ENCODE measurements at places on chromosomes 13 and 19. TPM values are rescaled to one million over a fixed set of nuclear protein-coding genes. Genes with fewer than 3 reads are reported as not detected.

DNA sequence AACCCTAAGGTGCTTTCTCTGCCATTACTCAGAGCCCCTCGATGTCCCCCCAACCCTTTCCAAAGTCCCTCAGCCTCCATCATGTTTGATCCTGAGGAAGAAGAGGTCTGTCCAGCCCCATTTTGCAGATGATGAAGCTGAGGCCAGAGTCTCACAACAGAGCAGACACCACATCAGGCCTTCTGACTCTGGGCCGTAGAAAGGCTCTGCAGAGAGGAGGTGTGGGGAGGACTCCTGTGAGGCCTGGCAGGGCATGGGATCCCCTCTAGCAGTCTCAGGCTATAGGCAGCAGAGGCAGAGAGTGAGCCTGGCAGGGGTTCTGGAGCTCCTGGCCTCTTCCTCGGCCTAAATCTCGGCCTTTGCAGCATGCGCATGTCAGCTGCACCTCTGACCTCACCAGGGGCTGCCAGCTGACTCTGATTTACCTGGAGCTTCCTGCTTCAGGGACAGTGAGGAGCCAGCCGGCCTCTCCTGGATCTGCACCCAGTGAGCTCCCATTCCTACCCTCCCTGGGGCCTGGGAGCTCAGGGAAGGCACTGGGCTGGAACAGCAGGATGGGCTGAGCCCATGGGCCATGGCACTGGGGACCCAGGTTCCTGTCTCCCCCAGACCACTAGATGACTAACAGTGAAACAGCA is 41.7 kb upstream of the VSTM2B start:
- ATAC-seq = no peak

DNA sequence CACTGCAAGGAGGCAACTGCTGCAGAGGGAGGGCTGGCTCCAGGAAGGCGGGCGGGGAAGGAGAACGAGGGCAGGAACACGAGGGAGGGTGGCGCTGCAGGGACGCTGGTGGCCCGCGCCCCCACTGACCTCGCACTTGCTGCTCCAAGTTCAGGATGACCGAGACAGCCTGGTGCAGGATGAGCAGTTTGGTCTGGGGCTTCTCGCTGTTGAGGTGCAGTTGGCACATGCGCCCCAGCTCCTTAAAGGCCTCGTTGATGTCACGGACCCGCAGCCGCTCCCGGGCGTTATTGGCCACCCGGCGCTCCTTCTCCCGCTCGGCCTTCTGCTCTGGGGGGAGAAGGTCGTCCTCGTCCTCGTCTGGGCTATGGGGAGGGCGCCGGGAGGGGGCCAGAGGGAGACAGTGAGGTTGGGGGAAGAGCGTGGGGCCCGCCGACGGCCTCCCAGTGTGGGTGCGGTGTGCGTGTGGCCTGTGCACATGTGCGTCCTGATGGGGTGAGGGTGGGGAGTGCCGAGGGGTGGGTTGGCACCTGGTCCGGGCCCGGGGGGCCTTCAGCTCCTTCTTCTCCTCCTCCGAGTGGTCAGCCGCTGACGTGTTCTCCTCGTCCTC is 10.0 kb upstream of the UQCR11 start:
- ATAC-seq = no peak

DNA sequence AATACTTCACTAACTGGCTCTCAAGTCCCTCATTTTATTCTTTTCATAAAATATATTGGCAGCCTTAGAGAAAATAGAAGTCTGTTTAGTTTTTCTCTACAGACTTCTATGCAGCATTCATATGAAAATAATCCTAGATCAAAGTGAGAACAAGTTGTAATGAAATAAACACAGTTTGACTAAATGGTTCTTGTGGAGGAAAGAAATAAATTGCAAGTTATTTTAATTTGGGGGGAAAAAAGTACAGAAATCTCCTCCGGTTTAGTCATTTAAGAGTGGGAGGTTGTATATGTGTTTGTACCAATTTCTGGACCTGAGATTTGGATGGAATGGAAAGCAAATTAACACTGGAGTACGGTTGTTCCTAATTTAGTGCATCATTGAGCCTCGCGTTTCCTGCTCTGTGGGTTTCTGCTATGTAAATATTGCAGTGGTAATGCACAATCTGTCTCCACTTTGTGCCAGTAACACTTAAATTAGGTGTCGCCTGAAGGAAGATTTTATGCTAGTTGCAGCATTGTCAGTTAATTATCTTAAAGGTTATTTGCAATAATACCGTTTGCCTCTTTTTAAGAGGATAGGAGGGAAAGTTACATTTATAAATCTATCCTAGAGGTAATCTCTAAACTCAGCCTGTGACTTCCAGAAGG is 100.2 kb downstream of the ZIC5 start:
- ATAC-seq = no peak

The ZFP82 gene
- 0.72 TPM for total RNA-seq

The TEX26 gene
- not detected for total RNA-seq
